ENCODE measurements at places on chromosomes 1 and 21.

- DNase-seq = peak; percentile 12
These were observed 180.0 kb downstream of the TTLL7 start for GRCh38 chr1:83818916-83819315.

DNA sequence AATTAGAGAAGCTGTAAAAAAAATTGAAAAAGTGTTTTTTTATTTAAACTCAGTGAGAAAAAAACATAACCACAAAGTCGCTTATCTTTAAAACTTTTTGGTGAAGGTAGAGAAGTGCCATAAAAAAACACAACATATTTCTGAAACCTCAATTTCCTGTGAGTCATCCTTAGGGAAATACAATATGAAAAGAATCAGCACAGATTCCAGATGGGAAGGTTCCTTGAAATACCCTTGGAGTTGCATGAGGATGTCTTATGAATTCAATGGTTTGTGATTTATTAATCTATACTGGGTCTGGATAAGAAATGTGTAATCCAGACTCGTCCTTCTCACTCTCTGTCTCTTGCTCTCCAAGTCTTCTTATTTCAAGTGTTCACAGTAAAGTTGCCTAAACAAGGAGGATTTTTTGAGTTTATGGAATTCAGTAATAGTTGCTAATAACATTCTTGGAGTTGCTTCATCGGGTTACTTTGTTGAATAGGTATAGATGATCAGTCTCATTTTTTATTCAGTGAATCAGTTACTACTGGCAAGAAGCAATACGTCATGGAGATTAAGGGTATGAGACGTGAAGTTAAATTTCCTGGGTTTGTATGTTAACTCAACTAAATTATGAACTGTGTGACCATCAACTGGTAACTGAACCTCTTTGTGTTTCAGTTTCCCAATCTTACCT is 191.4 kb downstream of the KCNK2 start:
- peak; percentile 78 for DNase-seq

DNA sequence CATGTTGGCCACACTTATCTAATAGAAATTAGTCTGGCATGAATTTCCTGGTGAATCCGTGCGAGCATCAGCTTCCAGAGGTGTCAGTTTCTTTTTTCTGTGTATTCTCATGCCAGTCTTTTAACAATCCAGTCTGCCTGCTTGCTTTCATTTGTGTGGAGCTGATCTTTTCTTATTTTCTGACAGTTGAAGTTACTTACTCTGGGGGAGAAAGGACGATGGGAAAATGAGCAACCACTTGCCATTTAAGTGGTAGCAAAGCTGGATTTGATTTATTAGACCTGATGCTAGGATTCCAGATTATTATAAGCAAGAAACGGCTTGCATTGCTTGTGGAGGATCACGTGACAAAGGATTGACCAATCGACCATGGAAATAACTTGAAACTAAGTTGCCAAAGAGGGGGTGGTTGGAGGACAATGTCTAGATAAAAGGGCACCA is 24.3 kb upstream of the APP start:
- DNase-seq = peak; percentile 30

DNA sequence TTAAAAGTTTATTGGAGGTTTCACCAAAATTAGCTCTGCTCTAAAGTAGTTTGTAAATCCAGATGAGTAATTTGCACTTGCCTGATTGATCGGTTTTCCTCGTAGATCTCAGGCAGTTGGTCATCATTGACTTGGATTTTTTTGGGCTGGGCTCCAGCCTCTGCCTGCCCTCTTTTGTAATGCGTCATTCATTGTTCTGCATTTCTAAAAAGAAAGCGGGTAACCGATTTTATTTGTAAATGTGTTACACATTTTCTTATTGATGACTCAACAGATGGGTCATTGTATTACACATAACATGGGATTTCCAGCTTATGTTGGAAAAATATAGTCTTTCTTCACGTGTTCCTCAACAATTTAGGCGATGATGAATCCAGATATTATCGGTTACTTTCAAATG is 5.5 kb downstream of the ETS2 start:
- peak; percentile 88 for DNase-seq

GRCh38 chr1:201146626-201147390 is 7.5 kb downstream of the TMEM9 start:
- DNase-seq = no peak

DNA sequence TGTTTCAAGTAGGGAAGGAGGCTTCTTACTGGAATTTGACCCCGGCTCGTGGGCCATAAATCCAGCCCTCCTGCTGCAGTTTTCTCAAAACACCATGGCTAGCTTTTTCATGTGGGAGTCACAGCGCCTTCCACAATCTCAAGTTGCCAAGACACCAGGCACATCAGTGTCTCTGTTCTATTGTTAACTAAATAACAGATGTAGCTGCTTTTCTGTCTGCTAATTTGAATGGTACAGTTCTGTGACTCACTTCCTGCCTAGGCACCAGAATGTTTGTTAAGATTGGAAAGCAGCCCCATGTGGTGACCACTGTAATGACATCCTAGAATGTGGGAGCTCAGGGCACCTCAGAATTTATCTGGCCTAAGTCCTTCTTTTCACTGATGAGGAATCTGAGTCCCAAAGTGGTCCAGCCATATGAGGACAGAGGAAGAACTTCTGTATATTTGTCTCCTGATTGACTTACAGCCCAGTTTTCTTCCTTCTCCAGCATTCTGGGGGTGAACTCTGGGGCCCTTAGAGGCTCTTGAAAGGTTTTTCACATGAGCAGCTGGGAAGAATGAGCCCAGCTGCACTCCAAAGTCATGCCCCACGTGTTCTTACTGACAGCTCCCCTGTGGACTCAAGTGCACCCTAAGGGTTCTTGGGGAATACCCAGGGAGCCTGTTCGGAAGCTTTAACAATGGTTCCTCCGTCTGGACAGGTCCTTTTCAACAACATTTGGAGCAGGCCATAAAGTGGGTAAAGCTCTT is 27.5 kb downstream of the TRIM45 start:
- DNase-seq = peak; percentile 85

- peak; percentile 45 for DNase-seq
These were observed 36.4 kb downstream of the RXRG start for GRCh38 chr1:165408518-165408917.

- no peak for DNase-seq
These were observed 15.8 kb upstream of the RGS13 start for GRCh38 chr1:192620071-192620635.

DNA sequence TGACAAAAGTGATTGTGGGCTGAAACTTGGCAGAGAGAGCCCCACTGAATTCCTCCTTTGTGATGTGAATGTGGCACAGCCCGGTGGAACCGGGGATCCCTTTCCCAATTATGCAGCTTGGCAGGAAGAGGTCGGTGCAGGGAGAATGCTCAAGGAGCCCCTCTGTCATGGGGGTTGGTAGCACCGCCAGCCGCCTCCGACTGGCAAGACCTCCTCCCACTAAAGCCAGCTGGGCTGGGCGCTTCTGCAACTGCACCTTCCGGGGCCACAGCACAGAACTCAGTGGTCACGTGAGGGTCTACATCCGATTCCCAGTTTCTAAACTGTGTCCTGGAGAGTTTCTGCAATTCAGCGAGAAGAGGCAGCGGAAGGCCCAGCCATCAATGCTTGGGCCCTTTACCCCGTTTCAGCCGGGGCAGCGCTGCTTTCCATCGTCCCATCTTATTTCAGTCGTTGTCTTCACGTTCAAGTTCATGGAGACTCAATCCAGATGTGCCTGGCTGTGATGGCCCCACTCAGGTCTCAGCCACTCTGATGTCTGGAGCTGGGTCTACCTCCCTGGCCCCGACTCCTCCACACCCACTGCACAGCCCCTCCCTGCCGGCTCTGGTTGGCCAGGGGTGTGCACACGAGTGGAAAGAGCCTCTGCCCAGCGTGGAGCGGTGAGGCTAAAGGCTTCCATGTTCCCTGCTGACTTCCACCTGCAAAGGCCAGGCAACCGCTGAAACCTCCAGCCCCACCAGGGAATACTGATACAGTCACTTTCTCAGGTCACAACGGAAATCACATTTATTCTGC is 39.8 kb upstream of the FHAD1 start:
- DNase-seq = no peak

DNA sequence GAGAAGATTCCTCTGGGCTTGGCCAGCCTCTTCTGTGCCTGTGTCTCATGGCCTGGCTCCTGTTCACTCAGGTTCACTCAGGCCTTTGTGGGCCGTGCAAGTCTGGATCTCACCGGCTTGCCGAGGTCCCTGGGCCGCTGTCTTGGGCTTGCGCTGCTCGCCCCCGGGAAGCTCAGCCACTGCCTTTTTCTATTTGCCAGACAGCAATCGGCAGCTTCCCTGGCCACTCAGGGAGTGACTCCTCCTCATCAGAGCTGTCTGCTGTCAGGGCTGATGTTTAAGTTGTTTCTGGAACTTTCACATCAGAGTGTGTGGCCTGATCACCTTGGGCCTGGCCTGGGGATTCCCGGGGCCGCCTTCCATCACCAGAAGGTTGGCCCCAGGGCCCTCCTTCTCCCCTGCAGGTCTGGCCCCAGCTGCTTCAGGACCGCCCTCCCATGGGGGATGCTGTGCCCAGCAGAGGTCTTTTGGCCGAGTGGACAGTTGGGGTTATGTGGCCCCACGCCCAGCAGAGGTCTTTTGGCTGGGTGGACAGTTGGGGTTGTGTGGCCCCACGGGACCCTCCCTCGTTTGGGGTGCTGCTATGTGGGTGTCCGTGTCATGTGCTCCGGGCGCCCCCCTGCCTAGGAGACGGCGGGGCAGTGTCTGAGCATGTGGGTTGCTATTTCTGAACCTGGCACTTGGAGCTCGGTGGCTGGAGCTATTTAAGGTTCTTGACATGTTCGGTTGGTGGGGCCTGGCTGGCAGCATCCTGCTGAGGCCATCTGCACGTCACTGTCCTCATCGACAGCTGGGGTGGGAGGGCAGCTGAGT is 12.5 kb downstream of the SLX9 start:
- DNase-seq = no peak

- no peak for DNase-seq
These were observed 7.6 kb downstream of the LAPTM5 start for GRCh38 chr1:30749691-30750583.

GRCh38 chr1:30375156-30375555 is 348.2 kb downstream of the MATN1 start:
- DNase-seq = no peak

- DNase-seq = peak; percentile 52
These were observed 25.8 kb upstream of the EVA1B start for GRCh38 chr1:36349241-36349671.

DNA sequence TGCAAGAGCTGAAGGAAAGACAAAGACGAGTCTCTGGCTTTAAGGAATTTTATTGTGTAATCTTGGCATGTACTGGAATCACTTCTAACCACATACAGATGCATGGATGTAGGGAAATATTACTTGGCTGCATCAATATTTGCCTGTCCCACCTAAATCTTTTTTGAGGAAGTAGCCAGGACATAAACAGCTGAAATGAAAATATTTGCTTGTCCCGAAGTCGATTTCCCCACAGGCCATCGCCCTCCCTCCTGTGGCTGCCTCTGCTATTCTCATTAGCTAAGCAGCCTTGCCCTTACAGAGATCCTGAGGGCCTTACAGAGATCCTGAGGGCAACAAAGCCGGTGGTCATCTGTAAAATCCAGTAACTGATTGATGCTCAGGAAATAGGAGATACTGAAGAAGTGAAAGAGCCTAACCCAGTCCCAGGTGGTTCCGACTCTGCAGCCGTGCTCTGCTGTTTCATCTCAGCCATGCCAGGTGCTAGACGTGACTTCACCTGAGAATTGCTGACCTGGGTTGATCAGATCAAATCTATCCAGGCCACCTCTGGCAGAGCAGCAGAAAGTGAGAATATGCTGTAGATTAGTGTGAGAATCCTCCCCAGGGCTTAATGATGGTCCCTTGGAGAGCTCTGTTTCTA is 25.5 kb downstream of the MAN1C1 start:
- DNase-seq = peak; percentile 40

- DNase-seq = peak; percentile 65
These were observed at the start of gene F5 for GRCh38 chr1:169586395-169587255. TSS of gene F5 (minus strand) at chr1:169586481. CDS start at chr1:169586386, 95 bp downstream.

DNA sequence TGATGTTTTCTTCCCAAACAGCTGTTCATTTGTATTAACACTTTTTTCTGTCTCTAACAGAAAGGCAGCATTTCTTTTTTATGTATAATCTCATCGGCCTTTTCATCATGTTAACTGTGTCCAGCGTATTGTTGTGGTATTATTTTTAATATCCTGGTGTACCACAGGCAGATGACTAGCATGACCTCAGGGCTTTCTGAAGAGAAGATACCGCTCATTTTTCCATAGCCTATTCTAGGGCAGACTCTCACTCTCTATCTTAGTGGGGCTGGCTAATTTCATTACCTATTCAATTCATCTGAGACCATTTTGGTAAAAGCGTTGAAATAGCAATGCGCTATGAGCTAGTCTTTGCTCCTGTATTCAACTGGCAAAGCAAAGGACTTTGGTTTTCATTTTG is 209.9 kb downstream of the SDCCAG8 start:
- DNase-seq = no peak

GRCh38 chr1:9798236-9799130 is 25.3 kb downstream of the CLSTN1 start:
- no peak for DNase-seq

DNA sequence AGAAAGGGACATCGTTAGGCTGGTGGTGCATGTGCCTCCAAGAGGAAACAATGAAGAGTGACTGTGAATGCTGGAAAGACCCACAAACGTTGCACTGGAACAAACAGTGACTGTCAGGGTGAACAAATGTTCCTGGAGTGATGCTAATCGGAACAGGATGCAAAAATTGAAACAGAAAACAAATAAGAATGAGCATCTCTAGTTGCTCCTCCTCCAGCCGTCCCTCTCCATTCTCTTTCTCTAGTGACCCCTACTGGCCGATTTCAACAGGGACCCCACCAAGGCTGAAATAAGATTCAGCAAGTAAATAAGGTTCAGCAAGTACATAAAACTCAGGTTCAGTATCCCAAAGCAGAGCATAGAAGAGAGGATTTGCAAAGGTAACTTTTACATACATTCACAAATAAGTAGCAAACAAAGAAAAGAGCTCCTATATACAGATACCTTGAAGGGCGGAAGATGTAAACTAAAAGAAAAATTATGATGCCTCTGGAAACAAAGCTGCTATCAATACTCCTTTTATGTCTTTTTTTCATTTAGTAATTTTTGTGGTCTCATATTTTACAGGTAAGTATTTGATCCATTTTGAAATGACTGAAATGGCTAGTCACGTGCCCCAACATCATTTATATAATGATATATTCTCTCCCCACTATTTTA is 836.1 kb upstream of the ADAMTS5 start:
- peak; percentile 68 for DNase-seq

- peak; percentile 38 for DNase-seq
These were observed 79.5 kb downstream of the EVI5 start for GRCh38 chr1:92705446-92705845.

DNA sequence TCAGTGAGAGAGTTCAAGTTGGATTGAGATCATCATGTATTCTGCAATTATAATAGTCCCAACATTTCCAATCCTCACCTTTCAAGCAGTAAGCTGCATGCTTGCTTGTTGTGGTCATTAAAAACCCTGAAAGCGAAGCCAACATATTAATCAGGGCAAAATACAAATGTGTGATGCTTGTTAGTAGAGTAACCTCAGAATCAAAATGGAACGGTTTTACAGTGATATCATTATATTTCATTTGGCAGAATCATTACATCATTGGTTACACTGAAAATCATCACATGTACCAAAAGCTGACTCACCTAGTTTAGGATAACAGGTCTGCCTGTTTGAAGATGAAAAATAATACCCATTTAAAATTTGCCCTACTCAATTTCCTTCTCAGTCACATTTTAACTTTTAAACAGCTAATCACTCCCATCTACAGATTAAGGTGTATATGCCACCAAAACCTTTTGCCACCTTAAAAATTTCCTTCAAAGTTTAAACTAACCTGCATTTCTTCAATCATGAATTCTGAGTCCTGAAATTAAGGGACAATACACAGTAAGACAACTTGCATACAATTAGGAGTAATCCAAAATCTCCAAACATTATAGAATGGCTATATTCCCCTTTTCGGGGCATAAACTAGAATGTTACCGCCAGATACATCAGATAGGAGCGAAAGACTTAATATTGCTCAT is 3.5 kb downstream of the GAS5 start:
- DNase-seq = peak; percentile 41

GRCh38 chr1:107529511-107530149 is 388.8 kb downstream of the NTNG1 start:
- peak; percentile 44 for DNase-seq
